ENCODE measurements at places on chromosomes 7 and 10. TPM values are rescaled to one million over a fixed set of nuclear protein-coding genes. Genes with fewer than 3 reads are reported as not detected.

Gene GLRX3
- 61.4 TPM for total RNA-seq

DNA sequence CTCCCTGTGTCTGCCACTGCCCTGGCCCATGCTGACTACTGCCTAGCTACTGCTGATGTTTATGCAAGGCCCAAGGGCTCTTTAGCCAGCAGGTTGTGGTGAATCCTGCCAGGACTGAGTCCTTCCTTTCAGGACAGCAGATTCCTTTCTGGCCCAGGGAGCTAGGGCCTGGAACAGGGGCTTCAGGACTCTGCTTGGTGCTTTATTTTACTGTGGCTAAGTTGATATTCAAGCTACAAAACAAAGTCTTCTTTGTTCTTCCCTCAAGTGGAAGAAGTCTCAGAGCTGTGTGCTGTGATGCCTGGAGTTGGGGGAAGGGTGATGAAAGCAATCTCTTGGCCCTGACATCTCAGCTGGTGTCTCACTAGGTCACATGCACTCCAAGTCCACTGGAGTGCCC, 66.2 kb upstream of the NME8 start:
- H3K4me1 ChIP-seq = no peaks in the 10 kb centered on the region
- no peak overlapping the region for H3K4me3 ChIP-seq
- H3K27ac ChIP-seq = no peak overlapping the region
- DNase-seq = no peak

DNA sequence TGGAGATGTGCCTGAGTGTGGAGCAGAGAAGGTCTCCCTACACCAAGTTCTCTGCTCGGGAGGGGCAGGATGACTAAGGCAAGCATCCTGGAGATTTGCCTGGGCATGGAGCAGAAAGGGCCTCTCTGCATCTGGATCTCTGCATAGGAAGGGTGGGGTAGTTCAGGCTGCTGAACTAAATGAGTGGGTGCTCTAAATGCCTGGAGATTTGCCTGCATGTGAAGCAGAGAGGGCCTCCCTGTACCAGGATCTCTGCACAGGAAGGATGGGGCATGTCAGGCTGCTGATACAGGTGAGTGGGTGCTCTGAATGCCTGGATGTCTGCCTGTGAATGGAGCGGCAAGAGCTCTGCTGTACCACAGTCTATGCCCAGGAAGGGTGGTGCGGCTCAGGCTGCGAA, 680.7 kb downstream of the SUGCT start:
- no peaks in the 10 kb centered on the region for H3K4me1 ChIP-seq
- DNase-seq = no peak
- H3K27ac ChIP-seq = no peak overlapping the region
- H3K27me3 ChIP-seq = no peaks in the 10 kb centered on the region
- H3K36me3 ChIP-seq = no peaks in the 10 kb centered on the region
- no peak overlapping the region for H3K4me3 ChIP-seq

- no peaks in the 10 kb centered on the region for H3K27me3 ChIP-seq
- no peak for DNase-seq
- no peaks in the 10 kb centered on the region for H3K36me3 ChIP-seq
- H3K4me3 ChIP-seq = no peak overlapping the region
Measured at GRCh38 chr7:30005464-30005863, 15.9 kb upstream of the SCRN1 start.

All from Calu3 (cell line).